GM12892 (cell line): ENCODE measurements at places on chromosomes 2 and 18.

DNA sequence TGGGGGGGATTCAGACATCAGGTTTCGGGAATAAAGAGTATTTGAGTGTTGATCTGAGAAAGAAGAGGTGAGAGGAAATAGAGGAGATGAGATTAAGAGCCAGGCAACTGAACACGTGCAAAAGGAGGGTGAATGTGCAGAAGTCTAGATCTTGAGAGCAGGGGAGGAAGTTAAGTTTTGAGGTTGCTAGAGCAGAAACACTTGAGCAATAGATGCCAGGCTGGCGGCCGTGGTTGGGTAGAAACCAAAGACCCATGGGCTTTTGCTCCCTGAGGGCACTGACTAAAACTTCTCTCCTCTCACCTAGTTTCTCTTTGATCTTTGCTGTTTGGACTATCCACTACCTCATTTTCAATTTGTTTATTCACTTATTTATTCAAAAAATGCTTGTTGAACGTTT, 116.0 kb downstream of the CDC42EP3 start:
- DNase-seq: no peak

GRCh38 chr2:121748202-121748601, 7.2 kb upstream of the TSN start:
- DNase-seq: no peak

DNA sequence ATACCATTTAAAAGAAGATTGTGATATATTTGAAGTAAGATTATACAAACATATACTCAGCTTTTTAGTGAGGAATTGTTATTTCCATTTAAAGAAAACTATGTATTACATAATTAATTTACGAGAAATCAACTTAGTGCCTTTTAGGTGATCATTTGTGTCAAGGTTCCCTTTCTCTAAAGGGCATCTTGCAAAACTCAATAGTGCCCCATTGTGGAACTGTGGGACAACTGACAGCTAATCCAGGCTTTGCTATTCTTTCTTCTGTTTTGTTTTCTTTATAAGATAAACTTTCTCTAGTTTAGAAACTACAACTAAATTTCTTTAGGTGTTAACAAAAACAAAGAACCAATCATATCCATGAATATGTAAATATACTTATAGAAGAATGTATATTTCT, 24.3 kb upstream of the VIT start:
- no peak for DNase-seq

DNA sequence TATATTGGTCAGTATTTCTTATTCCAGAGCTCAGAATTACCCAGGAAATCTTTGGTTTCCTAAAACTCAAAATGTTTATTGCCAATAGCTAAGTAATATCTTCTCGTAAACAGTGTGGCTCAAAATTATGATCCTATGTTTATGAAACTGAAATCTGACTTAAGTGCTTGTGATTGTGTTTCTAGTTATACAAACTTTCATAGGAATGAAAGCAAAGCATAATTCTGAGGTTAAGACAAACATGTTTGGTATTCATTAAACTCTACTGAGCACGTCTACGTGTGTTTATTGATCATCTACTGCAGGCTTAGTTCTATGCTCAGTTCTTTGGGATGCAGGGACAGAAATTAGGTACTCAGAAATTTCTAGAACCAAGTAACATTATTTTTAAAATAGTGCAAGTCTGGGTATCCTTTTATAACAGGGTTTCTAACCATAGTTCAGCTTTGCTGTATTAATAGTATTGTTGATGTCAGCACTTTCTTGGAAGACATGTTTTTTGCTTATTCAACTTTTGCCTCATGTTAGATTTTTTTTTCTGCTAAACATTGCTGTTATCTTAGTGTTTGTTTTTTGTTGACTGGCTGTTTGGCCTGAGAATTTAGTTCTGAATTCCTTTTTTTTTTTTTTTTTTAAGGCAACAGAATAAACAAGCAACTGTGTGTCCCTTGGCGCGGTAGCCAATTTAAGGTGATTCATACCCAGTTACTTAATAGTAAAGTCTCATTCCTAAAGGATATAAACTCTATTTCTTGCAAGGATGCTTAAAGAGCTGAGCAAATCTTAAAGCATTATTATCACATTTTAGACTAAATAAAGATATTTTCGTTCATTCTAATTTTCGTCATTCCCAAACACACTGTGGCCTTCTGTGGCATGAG, 31.3 kb downstream of the PTPRM start:
- DNase-seq: no peak

DNA sequence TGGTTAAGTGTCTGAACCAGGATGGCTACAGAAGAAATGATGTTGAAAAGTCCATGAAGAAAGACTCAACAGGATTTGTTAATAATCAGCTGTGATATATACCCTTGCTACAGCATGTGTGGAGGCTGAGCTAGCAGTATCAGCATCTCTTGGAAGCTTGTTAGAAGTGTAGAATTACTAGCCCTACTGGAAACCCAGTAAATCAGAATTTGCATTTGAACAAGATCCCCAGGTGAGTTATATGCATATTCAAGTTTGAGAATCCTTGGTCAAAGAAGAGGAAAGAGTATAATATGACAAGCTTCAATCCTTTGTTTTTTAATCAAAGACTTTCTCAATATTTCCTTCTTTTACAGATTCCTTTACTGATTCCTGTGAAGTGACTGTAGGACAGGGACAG, 109.0 kb upstream of the KCNJ3 start:
- no peak for DNase-seq

GRCh38 chr2:121969166-121969565, 213.7 kb downstream of the TSN start:
- no peak for DNase-seq

- DNase-seq: no peak
Measured at GRCh38 chr2:105294844-105295481, 34.6 kb downstream of the TGFBRAP1 start.

DNA sequence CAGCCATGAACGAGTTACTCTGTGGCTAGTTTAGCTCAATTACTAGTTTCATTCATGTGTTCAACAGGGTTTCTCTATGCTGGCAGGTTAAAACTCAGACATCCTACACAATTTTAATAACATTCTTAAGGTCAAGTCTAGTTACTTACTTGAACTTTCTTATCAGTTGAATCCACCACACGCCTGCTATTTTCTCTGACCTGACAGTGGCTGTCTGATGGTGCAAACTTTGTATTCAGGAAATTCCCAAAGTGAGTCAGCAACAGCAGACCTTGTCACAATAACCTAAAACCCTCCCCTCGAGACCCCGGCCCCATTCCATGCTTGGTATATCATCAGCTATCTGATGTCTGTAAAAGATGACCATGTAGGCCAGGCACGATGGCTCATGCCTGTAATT, 20.8 kb upstream of the CIDEA start:
- DNase-seq: no peak

GRCh38 chr2:206920951-206921350, 18.4 kb upstream of the CPO start:
- DNase-seq: no peak

- DNase-seq: no peak
Measured at GRCh38 chr2:232367591-232368233, 10.8 kb upstream of the ALPP start.

DNA sequence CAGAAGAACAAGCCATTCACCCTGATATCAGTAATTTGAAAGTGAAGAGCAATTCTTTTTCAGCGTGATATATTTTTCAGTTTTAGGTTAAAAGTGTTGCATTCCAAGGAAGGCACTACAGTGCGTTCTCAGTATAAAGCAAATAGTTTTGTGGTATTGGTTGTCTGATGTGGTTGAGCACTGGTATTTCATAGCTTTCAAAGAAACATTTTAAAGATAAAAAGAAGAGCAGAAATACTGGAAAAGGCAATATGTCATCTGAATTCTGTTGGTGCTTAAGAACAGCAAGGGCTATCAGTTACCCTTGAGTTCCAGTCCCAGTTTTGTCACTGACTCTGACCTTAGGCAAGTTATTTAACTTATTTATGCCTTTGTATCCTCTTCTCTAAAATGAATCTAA, 191.6 kb downstream of the BABAM2 start:
- DNase-seq: no peak

DNA sequence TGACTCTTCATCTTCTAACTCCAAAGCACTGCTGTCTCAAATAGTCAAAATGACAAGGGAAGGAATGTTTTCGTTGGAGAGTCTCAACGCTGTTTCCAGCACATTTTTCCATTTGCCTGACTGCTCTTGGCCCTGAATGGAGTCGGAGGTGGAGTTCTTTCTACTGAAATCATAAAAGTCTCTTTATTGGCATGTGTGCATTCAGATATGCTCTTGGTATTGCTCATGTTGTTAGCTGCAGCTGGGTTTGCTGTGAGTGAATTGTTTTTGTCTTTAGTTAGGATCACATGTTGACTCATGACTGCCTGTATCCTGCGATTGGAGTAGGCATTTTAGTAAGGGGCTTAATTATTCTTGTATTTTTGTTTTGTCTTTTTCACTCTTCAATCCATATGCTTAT, 16.8 kb downstream of the TMEM17 start:
- no peak for DNase-seq

DNA sequence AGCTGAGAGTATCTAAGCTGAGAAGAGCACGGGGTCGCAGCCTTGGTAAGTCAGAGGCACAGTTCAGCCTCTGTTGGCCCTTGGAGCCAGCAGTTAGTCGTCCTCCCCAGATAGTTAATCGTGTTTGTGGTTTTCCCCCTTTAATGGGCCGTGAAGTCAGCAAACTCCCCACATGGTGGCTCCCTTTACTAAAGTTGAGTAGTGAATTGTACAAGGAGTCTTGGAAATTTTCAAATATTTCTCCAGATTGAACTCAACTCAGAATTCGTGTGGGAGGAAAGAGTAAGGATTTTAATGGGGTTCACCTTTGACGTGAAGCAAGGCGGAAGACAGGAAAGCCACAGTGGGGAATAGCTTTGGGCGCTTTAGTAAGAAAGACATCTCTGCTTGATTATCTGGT, 2.4 kb upstream of the ADCYAP1 start:
- no peak for DNase-seq

GRCh38 chr2:240473211-240473610, 37.7 kb downstream of the GPC1 start:
- DNase-seq: no peak

- DNase-seq: no peak
Measured at GRCh38 chr2:179636995-179637394, 224.4 kb downstream of the ZNF385B start.

GRCh38 chr2:173187941-173188788, 112.5 kb downstream of the MAP3K20 start:
- DNase-seq: no peak

DNA sequence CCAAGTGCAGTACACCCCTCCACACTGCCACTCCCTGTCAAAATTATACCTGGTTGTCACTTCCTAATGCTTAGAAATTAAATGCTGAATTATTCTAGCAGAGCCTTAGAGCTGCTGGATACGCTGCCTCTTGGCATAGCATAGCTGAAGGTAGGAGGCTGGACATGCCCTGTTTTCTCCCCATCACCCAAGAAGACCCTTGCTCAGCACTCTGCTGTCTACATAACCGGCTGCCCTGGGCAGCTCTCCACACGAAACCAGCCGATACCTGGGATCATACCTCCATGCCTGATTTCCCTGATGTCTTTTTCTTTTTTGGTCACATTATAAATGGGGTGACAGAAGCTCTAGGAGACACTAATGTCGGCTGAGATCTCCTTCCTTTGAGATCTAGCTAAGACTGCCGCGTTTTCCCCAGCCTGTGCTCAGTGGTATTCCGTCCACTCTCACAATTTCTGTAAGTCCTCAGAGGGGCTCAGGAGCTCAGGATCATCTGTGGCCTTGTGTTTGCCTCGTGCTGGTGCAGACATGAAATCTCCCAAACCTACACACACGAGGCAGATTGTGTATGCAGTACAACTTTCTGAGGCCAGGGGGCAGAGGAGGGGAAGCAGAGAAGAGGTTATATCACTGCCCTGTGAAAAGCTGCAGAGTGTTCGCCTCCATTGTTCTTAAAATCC, 13.5 kb upstream of the ZAP70 start:
- DNase-seq: no peak

DNA sequence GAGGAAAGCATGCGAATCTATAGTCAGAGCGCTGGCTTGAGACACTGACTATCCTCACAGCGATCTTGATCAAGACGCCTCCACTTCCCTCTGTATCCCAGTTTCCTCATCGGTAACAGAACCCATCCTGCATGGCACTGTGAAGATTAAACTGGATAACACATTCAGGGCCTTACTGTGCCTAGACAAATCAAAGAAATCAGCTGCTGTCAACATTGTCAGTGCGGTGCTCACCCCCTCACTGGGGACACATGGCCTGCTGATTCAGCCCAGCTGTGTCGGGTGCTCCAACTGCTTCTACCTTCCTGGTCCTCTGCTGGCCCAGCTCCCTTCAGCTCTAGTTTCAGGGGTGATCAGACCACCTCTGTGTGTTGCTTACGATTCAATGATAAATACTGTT, 268.6 kb upstream of the AGAP1 start:
- no peak for DNase-seq

DNA sequence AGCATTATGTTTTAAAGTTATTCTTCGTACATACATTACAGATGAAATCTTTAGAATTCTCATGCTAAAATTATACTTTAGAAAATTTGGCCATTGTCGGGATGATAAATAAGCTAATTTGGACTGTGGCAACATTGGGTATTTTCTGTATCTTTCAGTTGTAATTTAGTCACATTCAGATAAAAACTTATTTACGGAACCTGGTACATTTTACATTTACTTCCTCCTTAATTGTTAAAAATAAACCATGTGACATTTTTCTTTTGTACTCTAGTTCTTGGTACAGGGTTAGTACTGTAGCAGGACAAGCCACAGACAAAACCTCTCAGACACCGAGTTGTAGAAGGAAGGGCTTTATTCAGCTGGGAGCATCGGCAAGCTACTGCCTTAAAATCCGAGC, 4.2 kb downstream of the CNDP2 start:
- DNase-seq: no peak

GRCh38 chr18:42184685-42185477, 229.8 kb downstream of the PIK3C3 start:
- no peak for DNase-seq

DNA sequence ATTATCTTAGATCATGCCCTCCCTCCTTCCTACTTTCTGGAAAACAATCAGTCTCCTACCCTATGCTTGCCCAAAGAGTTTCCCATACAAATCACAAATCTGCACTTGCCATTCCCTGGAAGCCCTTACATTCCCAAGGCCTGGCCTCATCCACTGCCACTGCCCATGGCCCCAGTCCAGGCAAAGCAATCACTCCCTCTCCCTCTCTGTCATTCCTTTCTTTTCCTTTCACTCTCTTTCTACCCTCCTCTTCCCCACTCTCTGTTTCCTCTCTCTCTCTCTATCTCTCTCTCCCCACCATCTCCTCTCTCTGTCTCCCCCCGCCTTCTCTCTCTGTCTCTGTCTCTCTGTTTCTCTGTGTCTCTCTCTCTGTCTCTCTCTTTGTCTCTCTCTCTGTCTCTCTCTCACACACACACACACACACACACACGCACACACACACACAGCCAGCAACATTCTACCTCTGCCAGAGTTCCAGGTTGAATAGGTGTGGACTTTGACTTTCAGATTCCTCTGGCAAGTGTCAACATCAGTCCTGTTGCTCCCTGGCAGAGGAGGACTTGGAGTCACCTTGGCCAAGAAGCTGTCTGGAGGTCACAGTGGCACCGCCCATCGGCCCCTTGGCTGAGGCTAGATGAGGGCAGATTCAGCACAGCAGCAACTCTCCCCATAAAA, 43.7 kb upstream of the NAT8 start:
- DNase-seq: no peak

- no peak for DNase-seq
Measured at GRCh38 chr2:2187196-2187595, 143.9 kb downstream of the MYT1L start.

- DNase-seq: no peak
Measured at GRCh38 chr2:226999661-227000060, 163.8 kb downstream of the RHBDD1 start.

GRCh38 chr18:48655508-48655907, 116.7 kb downstream of the CTIF start:
- no peak for DNase-seq

GRCh38 chr2:106165029-106165428, 29.1 kb downstream of the UXS1 start:
- DNase-seq: no peak
